ENCODE measurements at places on chromosomes 6 and 20. TPM values are rescaled to one million over a fixed set of nuclear protein-coding genes. Genes with fewer than 3 reads are reported as not detected.

EFCAB8 gene
- total RNA-seq, result under 0.01 TPM

CARMIL1 gene
- 20.9 TPM for total RNA-seq

PACRG gene
- total RNA-seq, result 1.6 TPM

HLA-DPB1 gene
- 10.9 TPM for total RNA-seq

MACROD2 gene
- total RNA-seq, result 9.1 TPM

SEL1L2 gene
- not detected for total RNA-seq

MCCD1 gene
- total RNA-seq, result not detected

LINC00237 gene
- total RNA-seq, result not detected

TGM3 gene
- not detected for total RNA-seq

LHFPL5 gene
- total RNA-seq, result not detected

SRMS gene
- total RNA-seq, result not detected

TSBP1 gene
- total RNA-seq, result not detected

CBLN4 gene
- total RNA-seq, result not detected

PAK5 gene
- total RNA-seq, result under 0.01 TPM

SFTA2 gene
- total RNA-seq, result not detected

TNXB gene
- total RNA-seq, result 4.1 TPM

ADGRB3 gene
- 0.61 TPM for total RNA-seq

SF3B5 gene
- 65.6 TPM for total RNA-seq

REM1 gene
- 0.36 TPM for total RNA-seq

THEMIS gene
- 0.16 TPM for total RNA-seq

PXMP4 gene
- total RNA-seq, result 9.6 TPM

LGSN gene
- total RNA-seq, result not detected

IPCEF1 gene
- 0.24 TPM for total RNA-seq

PTGIS gene
- total RNA-seq, result 6.3 TPM

BPI gene
- not detected for total RNA-seq

CLPSL1 gene
- total RNA-seq, result not detected

DDO gene
- total RNA-seq, result 0.16 TPM
